Testis (tissue), 5 donors: ENCODE measurements at places on chromosomes 1 and 21.

DNA sequence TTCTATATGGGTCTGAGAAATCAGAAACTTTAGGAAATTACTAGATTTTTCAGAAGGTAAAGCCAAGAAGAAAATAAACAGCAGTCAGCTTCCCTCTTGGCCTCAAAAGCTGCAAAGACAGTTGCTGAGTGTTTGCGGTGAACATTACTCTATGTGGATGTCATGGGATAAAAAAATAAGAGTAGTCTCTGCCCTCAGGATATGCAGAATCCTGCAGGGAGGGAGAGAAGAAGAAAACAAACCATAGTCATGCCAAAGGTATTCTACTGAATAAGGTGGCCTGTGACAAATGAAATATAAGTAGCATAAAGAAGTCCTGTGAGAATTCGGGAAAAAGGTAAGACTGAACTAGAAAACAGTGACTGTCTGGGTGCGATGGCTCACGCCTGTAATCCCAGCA lies 19.0 kb downstream of the YARS1 start:
- DNase-seq, result no peak

DNA sequence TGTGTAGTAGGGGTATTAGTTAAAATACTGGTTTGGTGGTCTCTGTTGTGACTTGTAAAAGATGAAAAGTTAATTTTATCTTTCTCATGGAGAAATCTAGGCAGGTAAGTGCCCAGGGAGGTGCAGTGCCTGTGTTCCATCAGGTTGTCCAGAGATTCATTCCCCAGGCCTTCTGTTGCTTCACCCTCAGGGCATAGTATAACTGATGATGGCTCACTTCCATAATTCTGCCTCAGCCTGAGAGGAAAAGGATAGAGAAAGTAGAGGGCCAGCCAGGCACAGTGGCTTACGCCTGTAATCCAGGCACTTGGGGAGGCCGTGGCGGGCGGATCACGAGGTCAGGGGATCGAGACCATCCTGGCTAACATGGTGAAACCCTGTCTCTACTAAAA lies 153.9 kb downstream of the FMN2 start:
- DNase-seq, result no peak

DNA sequence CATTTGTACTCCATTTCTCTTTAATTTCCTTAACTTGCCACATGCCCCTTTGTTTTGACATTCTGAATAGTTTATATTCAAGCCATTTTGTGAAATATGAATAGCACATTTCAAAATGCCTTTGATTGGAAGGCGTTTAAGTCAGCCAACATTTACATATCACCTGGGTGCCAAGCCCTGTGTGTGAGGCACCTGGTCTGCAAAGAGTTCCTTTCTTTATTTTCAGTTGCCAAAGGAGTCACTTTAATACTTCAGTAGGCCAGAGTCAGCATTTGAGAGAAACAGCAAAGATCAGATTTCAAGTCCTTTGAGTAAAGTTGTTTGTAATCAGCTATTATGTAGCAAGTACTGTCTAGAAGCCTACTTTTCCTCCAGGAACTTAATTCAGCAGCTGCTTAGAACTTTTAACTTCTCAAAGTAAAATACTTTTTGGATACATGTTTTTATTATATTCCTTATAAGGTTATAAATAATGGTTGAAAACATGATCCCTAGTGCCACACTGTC lies 70.8 kb downstream of the DTL start:
- DNase-seq, result no peak

DNA sequence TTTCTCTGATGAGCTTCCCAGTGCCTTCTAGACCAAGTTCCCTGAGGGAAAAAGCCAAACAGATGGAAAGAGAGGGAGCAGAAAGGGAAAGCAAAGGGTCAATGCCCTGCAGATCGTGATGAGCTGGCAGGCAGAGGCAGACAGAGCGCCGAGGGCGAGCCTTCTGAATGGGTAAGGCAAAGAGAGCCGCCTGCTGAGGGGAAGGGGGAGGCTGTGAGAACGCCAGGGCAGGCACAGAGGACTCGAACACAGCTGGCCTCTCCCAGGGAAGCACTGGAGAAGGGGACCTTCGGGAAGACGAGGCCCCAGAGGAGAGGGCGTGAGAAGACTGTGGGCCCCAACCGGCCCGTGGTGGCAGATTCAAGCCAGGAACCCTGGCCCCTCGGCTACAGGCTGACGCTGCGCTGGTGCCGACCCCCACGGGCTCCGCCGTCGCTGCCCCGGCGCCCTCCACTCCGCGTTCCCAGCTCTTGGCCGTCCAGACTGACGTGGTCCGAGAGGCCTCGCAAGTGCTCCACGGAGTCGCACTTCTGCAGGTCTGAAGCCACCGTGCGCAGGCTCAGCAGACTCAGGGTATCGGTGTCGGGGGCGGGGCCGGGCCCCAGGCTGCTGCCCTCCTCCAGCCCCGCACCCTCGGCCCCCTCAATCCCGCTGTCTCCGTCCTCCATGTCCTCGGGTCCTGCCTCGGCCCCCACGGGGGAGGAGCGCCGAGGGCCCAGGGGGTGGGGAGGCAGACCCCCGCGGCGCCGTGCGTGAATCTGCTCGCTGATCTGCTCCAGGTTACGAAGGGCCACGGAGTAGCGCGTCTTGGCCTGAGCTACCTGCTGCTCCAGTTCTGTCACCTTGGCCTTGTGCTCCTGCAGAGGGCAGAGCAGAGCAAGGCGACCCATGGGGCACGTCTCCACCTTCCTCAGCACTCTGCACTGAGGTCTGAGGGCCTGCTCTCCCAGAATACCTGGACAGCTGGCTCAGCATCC lies 13.9 kb downstream of the SH3BP5L start:
- no peak for DNase-seq

GRCh38 chr21:31974454-31974985 lies 101.7 kb downstream of the HUNK start:
- no peak for DNase-seq

DNA sequence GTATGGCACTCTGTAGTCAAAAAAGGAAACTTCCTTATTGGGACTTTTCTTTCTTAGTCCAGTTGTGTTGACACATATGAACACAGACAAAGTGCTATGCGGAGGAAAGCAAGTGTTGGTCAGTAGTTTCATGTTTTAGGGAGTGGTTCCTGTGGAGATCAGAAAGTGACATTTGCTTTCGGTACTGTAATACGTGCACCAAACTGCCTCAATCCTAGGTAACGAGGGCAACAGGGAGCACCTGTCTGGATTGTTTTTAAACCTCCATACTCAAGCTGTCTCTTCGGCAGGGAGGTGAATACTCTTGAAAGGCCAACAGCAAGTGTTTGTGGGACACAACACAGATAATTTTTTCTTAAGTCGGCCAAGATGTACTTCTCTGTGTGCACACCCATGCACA lies 9.1 kb downstream of the RHOU start:
- no peak for DNase-seq

- no peak for DNase-seq
Measured at GRCh38 chr1:55552636-55553035, 337.5 kb upstream of the USP24 start.

GRCh38 chr1:116567790-116568661 lies 2.8 kb downstream of the CD58 start:
- DNase-seq, result no peak

DNA sequence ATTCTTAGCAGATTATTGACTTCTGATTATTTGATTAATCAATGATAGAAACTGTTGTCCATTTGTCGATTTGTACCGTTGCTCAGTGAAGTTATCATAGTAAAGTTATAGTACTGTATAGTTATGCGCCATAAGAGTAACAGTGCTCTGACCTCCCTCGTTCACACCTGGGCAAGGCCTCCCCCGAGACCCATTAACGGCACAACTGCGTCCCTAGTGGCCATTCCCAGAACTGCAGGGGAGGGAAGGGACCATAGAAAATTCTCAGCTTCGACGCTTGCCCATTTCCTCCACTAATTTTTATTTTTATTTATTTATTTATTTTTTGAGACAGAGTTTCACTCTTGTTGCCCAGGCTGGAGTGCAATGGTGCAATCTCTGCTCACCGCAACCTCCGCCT lies 334.4 kb downstream of the DSCAM start:
- peak; percentile 56 for DNase-seq

DNA sequence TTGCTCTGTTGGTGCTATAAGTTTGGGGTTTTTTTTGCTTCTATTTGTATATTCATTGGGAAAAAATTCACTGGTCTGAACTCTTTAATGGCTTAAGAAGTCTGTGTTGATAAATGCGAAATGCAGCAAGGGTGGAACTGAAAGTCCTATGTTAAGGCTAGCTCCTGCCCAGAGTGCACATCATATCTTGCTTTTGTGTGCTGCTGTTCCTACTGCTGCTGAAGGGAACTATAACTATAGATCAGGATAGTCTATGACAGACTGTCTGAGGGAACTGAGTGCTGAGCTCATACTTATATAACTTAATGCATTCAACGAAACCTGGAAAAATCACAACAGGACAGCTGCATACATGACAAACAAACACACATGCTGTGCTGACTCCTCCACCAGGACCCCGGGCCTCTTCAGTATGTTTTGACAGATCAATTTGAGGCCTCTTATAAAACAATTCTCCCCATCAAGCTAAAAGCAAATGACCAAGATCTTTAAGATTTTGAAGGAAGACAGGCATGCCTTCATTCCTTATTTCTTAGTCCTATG lies 1031.5 kb upstream of the ADGRL2 start:
- no peak for DNase-seq

GRCh38 chr1:33335020-33335419 lies 14.1 kb upstream of the A3GALT2 start:
- no peak for DNase-seq

GRCh38 chr1:227152525-227152924 lies 165.8 kb downstream of the CDC42BPA start:
- no peak for DNase-seq

- no peak for DNase-seq
Measured at GRCh38 chr21:35482933-35483662, 434.0 kb upstream of the RUNX1 start.

DNA sequence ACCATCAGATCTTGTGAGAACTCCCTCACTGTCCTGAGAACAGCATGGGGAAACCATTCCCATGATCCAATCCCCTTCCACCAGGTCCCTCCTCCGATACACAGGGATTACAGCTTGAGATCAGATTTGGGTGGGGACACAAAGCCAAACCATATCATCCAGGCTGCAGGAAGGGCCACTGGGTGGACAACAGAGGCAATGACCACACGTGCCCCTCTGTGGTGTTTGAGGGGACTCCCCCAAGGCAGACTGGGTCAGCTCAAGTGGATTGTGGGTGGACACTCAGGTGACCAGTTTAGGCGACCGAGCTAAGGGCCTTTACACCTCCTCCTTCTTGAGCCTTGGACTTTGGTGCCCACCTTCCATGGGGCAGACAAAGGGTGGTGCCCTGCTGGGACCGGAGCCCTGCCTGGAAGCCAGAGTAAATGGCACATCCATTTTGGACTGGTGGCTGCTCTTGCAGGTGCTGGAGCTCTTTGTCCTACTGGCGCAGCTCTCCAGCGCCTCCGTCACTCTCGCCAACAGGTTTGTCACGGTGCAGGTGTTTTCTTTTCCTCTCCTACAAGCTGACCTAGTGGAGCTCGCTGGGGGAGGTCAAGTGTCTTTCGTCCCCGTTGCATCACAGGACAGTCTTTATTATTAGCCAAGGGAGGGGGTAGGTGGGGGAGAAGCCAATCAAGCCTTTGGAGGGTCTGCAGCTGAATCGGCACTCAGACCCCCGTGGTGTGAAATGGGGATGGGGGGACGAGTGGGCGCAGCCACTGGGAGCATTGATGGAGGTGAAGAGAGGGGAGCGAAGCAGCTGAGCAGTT lies 37.6 kb downstream of the CRYAA start:
- peak; percentile 4 for DNase-seq

DNA sequence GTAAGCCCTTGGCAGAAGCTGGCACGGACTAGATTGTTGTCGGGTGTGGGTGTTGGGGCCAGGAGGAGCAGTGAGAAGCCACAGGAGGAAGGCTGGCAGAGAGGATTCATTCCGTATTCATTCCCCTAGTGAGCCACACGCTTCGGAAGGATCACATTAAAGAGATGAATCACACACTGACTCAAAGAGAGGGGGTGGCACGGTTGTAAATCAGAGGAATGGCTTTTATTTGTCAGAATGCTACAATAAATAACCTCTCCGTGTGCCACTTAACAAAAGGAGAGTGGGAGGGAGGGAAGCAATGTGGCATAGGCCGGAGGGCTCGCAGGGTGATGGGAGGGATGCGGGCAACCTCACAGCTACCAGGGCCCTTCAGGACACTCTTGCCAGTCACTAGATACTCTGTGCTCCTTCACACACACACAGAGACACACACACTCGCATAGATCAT lies 135.5 kb downstream of the HIVEP3 start:
- DNase-seq, result no peak

DNA sequence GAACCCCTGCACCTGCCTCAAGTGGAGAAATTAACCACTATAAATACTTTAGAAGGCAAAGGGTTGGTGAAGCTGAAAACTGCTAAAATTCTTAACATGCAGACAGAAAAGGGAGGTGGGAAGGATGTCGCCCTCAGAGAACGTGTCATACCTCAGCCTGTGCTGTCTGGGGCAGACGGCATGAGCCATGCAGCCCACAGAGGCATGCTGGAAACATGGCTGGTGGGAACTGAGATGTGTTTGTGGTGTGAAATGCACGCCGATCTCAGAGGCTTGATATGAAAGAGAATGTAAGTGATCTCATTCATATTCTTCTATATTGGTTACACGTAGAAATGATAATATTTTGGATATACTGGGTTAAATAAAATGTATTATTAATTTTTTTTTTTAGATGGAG lies 16.3 kb downstream of the AGPAT3 start:
- no peak for DNase-seq

- DNase-seq, result no peak
Measured at GRCh38 chr1:220217383-220217988, 54.8 kb downstream of the RAB3GAP2 start.

GRCh38 chr1:245972476-245972875 lies 534.6 kb downstream of the SMYD3 start:
- no peak for DNase-seq

DNA sequence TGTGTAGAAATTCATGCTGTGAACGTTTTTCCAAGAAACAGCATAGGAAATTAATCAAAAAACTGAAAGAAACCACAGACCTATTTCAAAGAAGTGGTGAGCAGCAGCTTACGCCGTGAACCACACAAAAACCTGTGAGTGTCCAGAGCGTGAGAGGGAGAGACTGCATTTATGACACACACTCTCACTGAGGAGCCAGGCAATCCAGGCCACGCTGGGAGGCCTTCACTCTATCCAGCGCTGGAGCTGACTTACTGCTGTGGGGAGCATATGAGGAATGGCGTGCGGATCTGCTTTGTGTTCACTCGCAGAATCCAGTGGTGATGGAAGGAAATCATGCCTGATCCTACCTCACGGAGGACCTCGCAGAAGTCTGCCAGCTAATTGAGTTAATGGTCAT lies 12.7 kb downstream of the ADAMTS1 start:
- DNase-seq, result no peak

GRCh38 chr1:157363660-157364140 lies 188.6 kb downstream of the FCRL5 start:
- DNase-seq, result peak; percentile 33

DNA sequence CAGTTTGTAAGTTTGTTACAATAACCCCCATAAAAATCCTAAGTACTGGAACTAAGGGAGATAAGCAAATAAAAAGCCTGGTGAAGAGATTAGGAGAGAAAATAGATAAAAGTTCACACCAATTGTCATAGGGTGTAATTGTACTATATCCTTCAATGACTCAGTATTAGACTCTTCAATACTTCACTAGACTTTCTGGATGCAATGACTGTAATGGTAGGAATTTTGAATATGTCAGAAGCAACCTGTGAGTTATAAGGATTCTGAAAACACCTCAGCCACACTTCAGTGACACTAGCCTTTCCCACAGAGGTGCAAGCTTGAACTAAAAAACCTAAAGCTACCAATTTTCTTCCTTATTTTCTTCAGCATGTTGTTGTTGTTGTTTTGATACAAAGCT lies 147.9 kb downstream of the PTGER3 start:
- DNase-seq, result no peak
